ENCODE measurements at places on chromosomes 4 and X. TPM values are rescaled to one million over a fixed set of nuclear protein-coding genes. Genes with fewer than 3 reads are reported as not detected.

DNA sequence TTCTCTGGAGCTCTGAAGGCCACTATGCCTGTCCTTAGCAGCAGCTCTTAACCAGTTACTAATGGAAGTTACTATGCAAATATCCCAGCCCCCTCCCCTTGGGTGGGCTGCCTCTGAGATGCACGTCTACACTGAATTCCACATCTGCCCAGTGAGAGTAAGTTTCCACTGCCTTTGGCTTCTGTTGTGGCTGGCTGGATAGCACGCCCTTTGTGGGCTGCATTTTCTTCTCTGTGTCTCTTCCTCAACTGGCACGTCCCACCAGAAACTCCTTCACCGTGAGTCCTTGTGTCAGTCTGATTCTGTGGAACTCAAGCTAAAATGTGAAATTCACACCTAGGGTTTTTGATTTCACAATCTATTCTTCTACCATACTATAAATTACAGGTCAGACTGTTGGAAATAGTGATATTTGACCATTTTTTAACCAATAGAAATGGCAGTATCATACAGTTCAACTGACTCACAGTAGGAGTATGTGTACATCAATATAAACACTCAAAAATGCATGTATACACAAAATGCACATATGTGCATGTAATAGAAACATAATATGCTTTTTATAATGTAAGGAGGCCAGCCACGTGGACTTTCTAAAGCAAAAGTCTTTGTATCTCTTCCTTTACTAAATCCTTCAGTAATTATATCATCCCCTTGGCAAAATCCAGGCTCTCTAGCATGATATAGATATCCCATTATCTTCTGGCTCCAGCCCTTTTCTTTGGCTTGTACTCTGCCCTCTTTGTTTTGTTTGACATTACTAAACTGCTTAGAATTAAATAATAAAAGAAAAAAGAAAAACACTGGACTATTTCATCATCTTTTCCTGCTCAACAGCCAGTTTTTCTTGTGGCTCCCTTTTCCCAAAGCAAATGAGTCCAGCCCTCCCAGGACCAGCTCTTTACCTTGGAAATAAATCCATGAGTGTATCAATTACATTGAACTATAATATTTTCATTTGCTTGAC lies 33.2 kb upstream of the LDB2 start:
- DNase-seq: no peak

DNA sequence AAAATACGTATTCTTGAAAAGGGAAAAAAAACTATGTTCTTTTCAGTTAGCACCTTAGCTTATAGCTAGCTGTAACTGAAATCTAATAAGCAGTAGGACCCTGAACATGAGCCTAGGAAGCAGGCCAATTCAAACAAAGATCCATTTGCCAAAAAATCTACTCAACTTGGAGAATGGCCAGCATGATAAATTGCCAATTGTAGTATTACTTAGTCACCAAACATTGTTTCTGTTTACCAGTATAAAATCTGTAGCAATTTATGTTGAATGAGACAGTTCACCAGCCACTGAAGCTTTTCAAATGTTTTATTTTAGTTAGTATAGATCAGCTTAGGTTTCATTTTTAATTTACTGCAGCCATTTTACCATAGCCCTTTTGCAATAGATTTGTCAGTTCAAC lies 323.6 kb upstream of the DIPK2B start:
- no peak for DNase-seq

- no peak for DNase-seq
Measured at GRCh38 chr4:80058740-80059139, 14.3 kb downstream of the ANTXR2 start.

EDA gene
- 4.6 TPM for total RNA-seq

DNA sequence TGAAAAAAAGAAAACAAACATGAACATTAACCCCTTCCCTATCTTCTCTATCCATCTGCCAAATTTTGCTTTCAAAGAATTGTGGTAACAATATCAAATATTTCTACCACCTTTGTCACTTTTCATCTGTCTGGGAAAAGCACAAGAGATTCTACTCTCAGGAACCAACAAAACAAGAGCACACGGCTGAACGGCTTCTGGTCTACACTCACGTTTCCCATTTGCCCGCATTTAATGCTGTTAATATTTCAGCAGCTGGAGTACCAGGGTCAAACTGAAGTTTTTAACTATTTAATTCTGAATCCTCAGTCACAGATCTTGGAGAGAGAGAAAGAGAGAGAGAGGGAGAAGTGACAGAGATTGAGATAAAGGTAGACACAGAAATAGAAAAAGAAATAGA lies 91.4 kb downstream of the UNC5C start:
- DNase-seq: no peak

GRCh38 chr4:8641931-8642650 lies 49.5 kb downstream of the CPZ start:
- no peak for DNase-seq

ARSD gene
- 18.7 TPM for total RNA-seq

GRCh38 chr4:147286846-147287587 lies 193.9 kb upstream of the EDNRA start:
- no peak for DNase-seq

DNA sequence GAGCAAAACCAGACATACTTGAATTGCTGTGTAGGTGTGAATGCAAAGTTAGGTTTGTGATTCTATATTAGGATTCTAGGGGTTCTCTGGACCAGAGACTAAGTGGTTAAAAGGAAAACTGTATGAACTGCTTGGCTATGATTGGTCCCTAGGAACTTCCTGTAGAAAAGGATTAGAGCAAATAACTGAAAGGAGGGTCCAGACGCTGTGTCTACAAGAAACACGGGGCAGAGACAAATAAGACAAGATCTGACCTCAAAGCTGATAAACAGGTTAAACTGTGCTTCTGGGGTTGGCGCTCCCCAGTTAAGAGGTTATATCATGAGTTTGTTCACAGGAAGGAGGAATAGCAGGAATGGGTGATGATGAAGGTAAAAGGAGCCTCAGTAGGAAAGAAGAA lies 183.6 kb downstream of the MGST2 start:
- DNase-seq: no peak

- no peak for DNase-seq
Measured at GRCh38 chr4:186250760-186251159, 15.2 kb upstream of the F11 start.

SOWAHD gene
- 0.45 TPM for total RNA-seq

FAM120C gene
- total RNA-seq: 10.1 TPM

CT45A3 gene
- total RNA-seq: not detected

DNA sequence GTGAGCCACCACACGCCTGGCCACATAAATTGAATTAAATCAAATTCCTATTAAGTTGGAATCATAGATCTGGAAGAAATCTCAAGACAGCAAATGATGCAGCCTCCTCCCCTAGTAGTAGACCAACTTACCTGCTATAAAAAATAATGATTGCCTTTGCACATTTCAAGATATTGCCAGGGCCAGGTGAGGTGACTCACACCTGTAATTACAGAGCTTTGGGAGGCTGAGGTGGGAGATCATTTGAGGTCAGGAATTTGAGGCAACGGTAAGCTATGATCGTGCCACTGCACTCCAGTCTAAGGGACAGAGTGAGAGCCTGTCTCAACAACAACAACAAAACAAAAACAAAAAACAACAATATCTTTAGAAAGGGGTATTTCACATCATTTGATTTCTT lies 17.0 kb upstream of the WWC2 start:
- no peak for DNase-seq
